Fibroblast of pulmonary artery (primary cell): ENCODE measurements at places on chromosomes 13 and 19.

- no peak for DNase-seq
Observed at GRCh38 chr19:49328741-49329140, 3.8 kb upstream of the SLC6A16 start.

DNA sequence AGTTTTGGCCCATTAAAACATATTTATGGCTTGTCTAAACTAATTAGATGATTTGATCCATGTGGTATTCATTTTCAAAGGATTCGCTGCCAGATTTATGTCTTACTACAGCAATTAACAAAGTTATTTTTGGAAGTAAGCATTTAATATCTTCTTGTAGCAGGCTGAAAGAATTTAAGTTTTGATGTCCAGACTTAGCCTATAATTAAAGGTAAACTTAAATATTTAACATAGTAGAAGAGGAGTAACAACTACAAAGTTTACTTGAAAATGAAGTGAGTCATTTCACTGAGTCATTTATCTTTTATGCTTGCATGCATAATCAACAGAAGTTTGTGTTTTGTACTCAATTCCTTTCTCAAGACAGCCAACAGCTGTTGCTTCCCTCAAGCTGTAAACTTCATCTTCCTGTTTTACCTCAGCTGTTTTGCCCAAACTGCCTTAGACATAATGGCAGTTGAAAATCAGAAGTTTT, 58.1 kb downstream of the EDNRB start:
- peak; percentile 90 for DNase-seq

DNA sequence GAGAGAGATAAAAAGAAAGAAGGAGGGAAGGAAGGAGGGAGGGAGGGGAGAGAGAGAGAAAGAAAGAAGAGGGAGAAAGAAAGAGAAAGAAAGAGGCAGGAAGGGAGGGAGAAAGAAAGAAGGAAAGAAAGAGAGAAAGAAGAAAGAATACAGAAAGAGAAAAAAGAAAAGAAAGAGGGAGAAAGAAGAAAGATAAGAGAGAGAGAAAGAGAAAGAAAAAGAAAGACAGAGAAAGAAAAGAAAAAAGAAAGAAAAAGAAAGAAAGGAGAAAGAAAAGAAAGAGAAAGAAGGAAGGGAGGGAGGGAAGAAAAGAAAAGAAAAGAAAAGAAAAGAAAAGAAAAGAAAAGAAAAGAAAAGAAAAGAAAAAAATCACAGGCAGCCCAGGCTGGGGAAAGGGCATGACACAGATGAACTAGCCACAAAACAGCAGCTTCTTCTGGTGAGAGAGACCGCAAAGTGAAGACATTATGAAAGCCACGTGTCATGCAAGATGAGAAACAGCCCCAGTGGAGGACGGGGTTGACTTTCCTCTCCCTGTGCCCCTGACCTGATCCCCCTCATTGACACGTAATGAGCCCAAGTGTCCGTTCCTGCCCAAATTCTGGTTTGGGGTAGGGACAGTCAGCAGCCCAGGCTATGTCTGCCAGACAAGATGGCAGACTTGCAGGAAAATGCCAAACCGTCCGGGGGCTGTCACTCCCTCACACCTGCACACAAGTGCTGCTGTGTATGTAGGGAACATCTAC, 102.1 kb downstream of the INSR start:
- DNase-seq = no peak

GRCh38 chr13:45621950-45622349, 6.4 kb upstream of the ERICH6B start:
- DNase-seq = no peak

DNA sequence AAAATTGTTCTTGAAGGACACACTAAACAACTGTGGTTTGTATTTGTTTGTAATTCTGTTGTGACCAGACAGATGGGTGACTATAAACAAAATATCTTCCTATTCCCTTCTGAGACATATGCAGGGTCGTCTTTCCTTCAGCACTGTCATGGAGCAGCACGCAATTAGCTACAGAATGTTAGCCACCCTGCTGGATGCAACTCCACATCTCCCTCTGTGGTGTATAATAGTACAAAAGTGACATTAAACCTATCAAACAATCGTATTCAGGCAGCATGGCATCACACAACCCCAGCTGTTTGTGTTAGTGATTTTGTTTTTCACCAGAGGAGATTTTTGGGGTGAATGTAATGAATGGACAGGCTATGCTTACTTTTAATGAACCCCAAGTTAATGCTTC, 146.2 kb downstream of the GPC6 start:
- no peak for DNase-seq

- DNase-seq = no peak
Observed at GRCh38 chr13:43285933-43286597, 262.7 kb downstream of the DNAJC15 start.

GRCh38 chr13:112767506-112768471, 78.0 kb downstream of the ATP11A start:
- no peak for DNase-seq

- no peak for DNase-seq
Observed at GRCh38 chr19:20102097-20102496, 24.3 kb downstream of the ZNF90 start.

DNA sequence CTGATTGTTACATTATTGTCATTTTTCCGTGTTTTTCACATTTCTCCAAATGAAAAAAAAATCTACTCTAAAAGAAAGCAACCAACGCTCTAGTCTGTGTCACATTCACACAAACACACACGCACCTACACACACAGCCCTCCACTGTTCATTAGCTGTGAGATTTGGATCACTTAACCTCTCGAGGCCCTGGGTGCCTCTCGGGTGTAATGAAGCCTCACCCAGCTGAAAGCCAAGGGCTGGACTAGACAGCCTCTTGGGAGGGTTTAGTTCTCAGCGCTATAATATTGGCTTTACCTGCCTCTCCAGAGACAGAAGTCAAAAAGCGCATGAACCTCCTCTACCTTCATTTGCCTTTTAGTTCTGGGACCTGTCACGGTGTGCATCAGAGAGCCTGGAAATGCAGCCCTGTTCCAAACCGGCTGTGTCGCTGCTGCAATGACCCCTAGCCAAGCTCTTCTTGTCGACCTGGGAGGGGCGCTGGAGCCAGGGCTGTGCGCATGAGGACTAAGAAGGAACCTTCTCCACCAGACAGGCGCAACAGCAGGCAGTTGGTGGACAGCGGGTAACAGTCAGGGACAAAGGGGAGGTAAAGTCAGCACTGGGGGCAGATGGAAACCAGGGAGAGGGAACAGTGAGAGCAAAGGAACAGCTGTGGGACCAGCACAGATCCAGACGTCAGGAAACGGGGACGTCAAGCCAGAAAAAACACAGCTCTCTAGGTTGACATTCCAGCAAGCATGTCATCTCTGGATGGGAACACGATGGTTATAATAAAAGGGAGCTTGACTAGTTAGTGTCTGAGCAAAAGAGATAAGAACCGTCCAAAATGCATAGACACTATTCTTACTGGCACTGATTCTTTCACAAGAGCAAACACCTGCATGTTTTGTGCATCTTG, 375.9 kb downstream of the EFNB2 start:
- no peak for DNase-seq

DNA sequence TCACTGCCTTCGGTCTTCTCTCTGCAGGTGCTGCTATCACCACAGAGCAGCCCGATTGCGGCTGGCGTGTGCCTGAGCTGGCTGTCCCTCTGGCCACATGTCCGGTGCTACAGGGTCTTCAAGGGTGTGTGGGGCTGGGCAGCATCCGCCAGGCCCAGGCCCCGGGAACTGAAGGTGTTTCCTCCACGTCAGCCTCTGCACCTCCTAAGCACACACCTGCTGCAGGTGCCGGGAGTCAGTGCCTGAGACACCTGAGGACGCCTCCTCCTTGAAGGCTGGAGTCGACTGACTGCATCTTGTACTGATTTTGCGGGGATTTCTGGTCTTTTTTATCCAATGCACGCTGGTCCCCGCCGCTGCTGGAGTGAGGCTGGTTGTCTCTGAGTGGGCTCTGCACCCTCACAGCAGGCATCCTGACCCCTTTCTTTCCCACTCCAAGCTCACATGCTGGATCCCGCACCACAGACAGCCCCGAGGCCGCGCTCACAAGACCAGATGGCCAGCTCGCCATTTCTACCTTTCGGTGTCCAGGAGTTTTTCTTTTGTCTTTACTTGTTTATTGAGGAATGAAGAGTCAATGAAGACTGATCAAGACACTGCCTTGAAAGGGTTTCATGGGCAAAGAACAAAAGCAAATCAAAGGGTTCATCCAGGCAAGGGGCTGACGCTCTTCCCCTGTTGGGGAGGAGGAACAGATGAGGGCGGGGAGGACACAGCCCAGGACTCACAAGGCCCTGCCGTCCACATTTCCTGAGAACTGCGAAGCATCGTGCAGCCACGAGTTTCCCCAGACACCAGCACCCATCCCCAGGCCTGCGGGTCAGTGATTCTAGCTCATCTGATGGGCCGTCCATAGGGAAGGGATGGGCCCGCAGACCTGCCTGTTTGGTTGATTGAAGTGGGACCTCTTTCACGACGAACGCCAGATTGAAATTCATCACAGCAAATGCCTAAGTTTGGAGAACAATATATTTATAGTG, 203.8 kb upstream of the SOX1 start:
- DNase-seq = no peak

GRCh38 chr19:3190921-3191805, 5.4 kb downstream of the NCLN start:
- no peak for DNase-seq

- peak; percentile 50 for DNase-seq
Observed at GRCh38 chr13:110714797-110715394, 1.4 kb downstream of the ING1 start.
